ENCODE measurements at places on chromosomes 7 and 10. TPM values are rescaled to one million over a fixed set of nuclear protein-coding genes. Genes with fewer than 3 reads are reported as not detected.

Gene LZTS2
- 24.8 TPM for total RNA-seq

Gene FXYD4
- not detected for total RNA-seq

Gene CHST15
- total RNA-seq: 0.56 TPM

DNA sequence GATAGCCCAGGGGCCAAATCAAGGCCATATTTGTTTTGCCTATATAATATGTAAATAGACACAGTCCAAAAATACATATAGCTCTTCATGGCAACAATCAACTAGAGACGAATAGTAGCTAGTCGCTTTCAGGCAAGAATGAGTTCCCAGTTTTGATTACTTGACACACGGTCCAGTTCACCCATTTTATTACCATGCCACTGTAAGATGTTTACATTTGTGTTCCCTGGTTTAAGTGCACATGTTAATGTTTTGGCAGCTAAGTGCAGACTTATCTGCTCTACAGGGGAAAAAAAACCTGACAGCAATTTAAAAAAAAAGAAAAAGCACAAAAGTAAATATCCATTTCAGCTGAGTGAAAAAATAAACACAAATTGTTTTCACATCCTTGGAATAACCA lies 213.1 kb downstream of the TPK1 start:
- ATAC-seq: no peak

Gene INA
- 0.65 TPM for total RNA-seq

Gene PIK3AP1
- 4.3 TPM for total RNA-seq

Gene PHKG1
- 3.0 TPM for total RNA-seq

Gene GRB10
- 1.1 TPM for total RNA-seq

Gene GPR85
- 0.17 TPM for total RNA-seq
